Nucleus accumbens (tissue), 56 donors: ENCODE measurements at places on chromosomes 5 and 9.

GRCh38 chr9:108160706-108161355 is 671.3 kb upstream of the KLF4 start:
- no peak for DNase-seq

DNA sequence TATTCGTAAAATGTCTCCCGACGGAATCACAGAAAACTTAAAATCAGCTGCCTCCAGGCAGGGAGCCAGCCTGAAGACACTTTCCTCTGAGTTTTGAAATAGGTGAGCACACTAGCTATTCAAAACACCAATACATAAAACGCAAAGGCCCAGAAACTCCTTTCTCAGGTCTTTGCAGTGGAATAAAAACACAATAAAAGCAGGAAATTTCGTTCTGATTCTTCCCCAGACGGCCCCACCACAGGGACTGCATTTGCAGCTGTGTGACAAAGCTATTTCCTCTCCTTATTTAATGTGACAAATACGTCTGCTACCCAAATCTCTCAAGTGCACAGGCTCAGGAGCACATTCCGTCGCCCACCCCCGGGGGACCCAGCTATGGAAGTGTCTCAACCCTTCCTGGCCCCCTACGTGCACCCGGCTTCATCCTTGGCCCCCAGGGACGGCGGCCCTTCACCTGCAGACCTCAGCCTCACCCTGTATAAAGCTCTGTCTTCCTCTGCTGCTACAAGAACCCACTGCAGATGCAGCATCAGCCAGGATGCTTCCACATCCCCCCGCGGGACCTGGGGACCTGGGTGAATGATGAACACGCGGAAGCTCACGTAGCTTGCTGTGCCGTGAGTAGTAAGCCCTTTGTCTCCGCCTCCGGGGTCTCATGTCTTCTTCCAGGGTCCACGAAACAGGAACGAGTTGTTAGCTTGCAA is 24.9 kb downstream of the AHRR start:
- no peak for DNase-seq

DNA sequence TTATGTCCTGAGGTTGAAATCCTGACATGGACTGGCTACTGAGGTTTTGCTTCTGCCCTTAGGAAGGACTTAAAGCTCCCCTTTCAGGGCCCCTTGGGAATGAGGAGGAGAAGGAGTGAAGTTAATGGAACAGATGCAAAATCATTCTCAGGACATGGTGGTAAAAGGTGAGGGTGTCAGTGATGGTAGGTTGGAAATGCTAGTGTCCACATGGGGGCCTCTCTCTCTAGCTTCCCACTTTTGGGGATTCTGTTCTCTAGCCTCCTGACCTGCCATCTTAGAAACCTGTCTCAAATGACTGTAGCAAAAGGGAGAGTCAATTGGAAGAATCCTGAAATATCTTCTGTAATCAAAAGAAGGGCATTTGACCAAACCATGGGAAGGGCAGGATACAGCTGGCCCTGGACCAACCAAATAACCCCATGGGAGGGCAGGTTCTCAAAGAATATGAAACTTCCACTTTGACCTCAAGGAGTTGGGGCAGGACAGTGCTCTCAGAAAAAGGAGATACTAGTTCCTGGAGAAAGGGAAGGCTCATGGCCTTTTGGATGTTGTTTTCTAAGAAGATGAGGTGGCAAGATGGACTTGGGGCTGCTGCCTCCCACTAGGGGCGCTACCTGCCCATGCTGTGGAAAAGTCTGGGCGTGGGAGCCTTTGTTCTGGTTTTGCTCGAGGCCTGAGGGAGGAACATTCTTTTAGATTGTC is 21.2 kb upstream of the MLANA start:
- no peak for DNase-seq

- no peak for DNase-seq
Measured at GRCh38 chr9:123550012-123550411, 194.0 kb downstream of the CRB2 start.

DNA sequence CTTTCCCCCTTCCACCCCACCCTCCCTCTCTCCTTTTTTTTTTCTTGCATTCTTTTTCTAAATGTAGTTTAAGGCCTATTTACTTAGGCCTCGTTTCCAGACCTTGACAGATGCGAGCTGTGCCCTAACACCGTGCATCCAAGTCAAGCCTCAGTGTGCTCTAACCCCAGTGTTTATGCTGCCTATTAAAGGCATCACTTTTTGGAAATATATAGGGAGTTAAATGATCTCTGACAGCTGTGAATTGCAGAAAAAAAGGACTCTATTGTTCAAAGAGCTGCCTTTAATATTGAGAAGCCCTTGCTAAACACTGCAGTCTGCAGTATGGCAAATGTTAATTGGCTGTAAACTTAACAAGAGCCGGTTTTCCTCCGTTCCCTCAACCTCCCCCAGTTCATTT is 270.4 kb upstream of the TUT7 start:
- DNase-seq = no peak

DNA sequence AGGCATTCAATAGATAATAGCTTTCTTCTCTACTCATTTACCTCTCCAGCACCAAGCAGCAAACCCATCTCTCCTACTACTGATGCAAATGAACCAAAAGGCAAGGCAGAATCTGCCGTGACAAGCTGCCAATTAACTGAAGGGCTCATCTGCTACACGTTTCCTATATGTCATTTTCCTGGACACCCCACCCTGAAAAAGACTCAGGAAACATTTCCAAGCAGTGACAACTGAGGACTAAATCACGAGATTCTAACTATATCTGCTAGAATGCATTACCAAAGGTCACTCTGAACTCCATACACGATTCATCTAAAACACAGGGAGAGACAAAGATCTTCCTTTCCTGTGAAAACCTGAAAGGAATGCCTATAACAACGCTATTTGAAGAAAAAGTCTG is 12.9 kb downstream of the PLPP1 start:
- no peak for DNase-seq

DNA sequence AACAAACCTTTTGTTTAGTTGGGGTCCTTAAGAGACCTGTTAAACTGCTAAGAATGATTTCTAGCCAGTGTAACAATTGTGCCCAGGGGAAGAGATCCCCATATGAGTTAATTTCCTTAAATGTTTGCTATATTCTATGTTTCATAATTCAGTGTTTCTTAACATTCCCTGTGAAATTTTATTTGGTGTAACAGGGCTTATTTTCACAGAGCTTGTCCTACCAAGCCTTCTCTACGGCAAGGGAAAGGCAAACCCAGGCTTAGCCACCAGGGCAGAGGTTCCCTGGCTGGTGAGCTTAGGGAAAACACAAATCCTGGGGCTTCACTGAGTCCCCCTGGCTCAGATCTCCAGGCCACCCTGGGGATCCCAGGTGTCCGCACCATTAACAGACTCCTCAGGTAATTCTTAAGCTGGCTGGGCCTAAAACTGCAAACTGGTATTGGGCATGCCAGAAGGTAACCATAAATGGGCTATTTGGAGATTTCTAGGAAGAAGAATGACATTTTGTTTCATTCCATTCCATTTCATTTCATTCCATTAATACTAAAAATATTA is 17.0 kb upstream of the LCP2 start:
- DNase-seq = no peak
